IPS-NIHi11 (cell line): ENCODE measurements at places on chromosomes 13 and 19.

- no peak for DNase-seq
Measured at GRCh38 chr19:41334793-41335192, 18.9 kb downstream of the TGFB1 start.

DNA sequence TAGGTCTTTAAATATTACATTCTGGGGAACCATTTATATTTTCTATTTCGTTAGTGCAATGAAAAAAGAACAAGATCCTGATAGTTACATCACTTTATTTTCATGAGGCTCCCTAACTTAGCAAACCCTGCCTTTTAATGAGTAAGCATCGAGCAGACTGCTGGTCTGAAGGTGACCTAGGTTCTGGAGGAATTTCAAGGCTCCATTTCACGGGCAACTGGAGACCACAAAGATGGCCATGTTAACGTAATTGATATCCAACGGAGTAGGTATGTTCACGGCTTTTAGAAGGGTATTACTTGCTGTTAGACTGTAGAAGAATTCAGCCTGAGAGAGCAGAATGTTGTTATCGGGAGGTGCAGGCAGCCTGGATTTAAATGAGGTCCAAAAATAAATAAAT lies 1597.6 kb downstream of the EFNB2 start:
- no peak for DNase-seq

DNA sequence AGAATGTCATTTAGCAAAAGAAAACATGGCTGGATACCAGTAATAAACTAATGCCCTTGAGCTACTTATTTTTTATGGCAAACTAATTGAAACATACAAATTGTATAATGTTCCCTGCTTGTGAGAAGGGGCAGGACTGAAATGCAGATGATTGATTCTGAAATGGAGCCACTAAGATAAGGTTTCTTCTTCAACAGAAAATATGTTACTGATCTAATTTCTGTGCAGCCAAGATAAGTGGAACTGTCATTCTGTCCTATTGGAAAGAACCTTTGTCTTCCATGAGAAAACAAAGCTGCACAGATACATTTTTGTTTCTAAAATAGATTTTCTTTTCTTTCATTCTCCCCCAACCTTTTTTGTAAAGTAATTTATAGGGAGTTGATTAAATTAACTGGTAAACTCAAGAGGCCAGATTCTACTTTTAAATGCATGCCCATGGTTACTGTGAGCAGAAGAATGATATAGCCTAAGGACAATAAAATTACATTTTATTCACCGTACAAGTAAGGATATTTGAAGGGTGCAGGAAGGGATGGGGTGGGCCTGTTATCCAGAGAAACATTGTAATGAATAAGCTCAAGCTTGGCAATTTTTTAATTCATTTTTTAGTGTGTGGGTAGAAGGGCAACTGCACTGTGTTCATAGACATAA lies 39.9 kb downstream of the STARD13 start:
- no peak for DNase-seq

DNA sequence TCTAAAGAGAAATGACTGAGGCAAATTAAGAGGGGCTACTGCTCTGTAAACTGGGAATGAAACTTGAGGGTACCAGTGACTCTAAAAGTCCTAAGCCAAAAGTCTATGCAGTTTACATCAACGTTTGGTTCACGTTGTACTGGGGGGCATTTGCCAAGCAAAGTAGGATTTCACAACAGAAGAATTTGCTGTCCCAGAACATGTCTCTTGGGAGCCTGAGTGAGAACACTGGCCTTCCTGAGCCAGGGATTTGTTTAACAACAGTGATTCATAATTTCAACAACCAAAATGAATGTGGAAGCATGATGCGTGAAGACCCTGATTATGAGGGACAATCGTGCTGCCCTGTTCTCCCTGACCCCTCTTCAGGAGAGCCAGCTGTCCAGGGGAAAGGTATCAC lies 178.0 kb downstream of the OXGR1 start:
- no peak for DNase-seq

DNA sequence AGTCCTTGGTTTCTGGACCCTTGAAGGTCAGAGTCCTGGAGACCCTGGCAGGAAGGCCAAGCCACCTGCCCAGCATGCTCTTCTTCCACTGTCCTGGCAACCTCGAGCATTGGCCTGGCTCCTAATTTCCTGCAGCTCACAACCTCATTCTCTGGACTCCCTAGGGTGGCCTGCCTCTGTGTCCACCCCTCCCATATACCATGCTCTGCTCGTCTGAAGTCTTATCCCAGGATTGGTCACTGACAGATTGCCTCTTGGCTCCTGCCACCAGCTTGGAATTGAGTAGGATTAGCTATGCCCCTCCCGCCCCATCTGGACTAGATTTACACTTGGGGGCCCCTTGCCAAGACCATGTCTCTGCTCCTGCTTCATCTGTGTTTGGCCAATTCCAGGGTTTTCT lies 17.1 kb upstream of the WASF3 start:
- DNase-seq = no peak

DNA sequence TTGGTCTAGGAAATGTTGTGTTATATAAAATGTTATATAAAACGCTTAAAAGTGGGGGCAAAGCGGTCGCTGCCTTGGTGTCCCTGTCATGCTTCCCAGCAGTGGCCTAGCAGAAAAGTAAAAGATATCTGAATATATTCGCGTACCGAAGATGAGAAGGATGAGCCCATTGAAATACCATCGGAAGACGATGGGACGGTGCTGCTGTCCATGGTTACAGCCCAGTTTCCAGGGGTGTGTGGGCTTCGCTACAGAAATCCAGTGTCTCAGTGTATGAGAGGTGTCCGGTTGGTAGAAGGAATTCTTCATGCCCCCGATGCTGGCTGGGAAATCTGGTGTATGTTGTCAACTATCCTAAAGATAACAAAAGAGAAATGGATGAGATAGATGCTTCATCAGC lies 110.9 kb upstream of the DIAPH3 start:
- DNase-seq = no peak

GRCh38 chr19:54247106-54247930 lies 4.7 kb upstream of the LILRA6 start:
- DNase-seq = no peak

GRCh38 chr13:108328848-108329247 lies 59.3 kb downstream of the TNFSF13B start:
- no peak for DNase-seq

- DNase-seq = no peak
Measured at GRCh38 chr13:114142640-114143490, 10.4 kb upstream of the RASA3 start.

GRCh38 chr19:44723299-44723951 lies 24.5 kb downstream of the CEACAM16 start:
- no peak for DNase-seq

GRCh38 chr19:33947265-33947964 lies 150.7 kb downstream of the KCTD15 start:
- no peak for DNase-seq

- DNase-seq = no peak
Measured at GRCh38 chr13:40657307-40657706, 9.1 kb downstream of the FOXO1 start.

DNA sequence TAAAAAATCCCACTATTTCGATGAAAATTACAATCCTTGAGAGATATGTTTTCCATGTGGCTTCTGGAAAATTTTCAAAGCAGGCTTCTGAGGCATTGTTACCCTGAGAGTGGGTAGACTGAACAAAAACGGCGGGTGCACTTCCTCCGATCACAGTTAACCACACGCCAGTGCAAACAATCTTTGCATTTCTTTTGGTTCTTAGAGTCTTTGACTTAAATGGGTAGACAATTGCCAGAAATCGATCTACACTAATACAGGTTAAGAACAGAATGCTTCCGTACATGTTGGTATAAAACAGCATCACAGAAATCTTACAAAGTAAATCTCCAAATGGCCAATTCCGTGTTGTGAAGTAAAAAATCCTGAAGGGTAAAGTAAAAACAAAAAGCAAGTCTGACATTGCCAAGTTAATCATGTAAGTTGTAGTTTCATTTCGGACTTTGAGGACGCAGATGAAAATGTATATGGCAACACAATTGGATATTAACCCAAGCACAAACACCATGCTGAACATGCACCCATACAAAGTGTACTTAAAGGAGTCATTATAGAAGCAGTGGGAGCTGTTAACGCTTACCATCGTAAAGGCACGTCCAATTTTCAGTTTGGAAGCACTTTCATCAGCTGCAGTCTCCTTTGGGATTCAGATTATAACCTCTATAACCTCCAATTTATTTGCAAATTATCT lies 927 bp downstream of the LPAR6 start:
- DNase-seq = peak; percentile 33

DNA sequence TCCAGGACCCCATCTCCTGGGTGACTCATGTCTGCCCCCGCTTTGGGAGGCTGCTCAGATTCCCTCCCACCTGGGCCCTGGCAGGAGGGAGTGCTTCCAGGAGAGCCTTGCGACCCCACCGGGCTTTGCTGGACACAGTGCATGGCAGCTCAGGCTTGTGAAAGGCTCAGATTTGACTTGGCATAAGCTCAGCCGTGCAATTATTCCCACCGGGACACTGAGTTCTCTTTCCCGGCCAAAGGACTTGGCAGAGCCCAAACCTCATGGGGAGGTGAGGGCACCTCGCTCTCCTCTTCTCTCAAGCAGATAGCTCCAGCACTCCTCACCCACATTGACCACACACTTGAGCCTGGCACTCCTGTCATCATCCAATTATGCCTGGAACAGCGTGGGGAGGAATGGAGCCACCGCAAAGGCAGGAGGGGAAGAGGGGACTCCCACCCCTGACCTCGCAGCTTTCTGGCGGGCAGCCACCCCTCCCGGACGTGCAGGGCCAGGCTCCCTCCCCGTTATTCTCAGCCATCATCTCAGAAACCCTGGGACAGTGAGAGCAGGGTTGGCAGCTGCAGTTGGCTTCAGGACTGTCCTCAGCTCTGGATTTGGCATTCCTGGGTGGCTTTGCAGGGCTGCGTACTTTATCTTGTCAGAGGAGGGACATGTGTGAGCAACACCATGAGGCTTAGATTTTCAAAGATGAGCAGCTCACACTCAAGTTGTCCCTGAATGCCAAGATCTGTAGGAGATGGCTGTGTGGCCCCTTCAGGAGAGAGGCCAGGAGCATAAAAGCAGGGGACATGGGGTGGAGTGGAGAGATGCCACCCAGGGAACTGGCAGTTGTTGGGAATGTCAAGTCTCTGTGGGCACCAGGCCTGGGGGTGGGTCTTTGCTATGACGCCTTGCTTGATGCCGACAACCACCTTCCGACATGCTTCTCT lies 306.2 kb downstream of the TEX29 start:
- no peak for DNase-seq

GRCh38 chr13:101709952-101710351 lies 257.5 kb downstream of the ITGBL1 start:
- no peak for DNase-seq

- DNase-seq = peak; percentile 90
Measured at GRCh38 chr19:18939922-18940768, 872 bp downstream of the HOMER3 start.

DNA sequence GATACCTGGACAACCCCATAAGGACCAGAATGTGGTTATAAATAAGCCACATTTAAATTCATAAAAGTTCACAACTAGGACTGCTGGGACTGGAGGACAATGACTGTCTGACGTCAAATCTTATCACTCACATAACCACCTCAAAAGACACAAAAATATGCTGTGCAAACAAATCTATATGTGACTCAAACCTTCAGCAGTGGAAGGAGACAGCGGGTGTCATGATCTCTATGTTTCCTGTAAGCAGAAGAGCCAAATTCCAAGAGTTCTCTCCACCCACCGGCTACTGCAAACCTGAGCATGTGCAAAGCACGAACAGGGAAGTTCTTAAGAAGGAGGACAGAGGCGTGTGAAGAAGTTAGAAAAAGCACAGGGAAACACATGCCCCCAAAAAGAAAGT lies 113.2 kb downstream of the MYCBP2 start:
- no peak for DNase-seq
